ENCODE measurements at places on chromosomes 16 and 17.

GRCh38 chr16:65002265-65002664 is 119.6 kb downstream of the CDH11 start:
- DNase-seq: no peak

DNA sequence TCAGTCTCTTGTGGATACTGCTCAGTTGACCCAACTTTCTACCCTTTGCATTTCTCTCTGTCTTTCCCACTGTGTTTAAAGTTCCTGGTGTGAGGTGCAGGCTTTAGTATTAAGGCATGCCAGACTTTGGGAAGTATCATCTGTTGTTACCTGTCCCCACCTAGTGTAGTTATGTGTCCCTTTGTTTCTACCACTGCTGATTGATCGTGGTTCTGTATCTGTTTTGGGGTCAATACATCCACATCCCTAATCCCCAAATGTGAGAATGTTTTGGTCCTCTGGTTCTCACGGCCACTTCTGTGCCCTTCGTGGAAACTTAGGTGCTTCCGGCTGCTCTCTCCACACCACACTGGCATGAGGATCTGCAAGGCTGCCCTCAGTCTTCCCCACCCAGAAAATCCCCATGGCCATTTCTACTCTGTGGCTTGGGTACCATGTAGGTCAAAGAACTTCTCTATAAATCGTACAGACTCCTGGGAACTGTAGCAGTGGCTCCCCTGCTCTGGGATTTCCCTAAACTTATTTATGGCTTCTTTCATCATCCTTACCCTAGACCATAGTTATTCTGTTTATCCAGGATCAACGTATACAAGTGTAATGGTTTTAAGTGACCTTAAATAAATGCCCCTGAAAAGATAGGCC is 443.2 kb downstream of the XYLT1 start:
- DNase-seq: no peak

GRCh38 chr16:87921236-87921773 is 15.0 kb downstream of the CA5A start:
- no peak for DNase-seq

DNA sequence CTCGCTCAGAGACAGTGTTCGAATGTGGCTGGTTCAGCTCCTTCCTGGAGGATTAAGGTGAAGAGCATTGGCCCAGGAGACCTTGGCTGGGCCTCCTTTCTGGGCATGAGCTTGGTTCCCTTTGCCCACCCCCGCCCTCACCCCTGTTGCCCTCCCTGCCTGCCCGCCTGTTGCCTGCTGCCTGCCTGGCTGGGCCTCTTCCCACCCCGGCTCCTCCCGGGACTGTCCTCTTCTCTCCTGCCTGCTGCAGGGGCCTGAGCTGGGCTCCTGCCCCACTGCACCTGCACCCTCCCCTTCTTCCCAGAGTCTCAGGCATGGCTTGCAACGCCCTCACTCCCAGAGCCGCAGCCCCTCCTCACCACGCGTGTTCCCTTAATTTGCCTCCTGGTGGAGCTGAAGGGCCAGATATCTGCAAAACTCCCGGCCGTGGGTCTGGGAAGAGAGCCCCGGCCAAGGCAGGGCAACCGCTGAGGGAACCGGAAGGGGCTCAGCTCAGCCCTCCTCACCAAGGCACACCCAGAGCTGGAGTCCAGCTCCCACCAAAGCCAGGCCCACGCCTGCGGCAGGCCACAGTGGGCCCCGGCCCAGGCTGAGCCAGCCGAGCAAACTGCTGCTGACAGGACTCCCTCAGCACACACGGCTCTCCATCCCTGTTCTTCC is 31.2 kb downstream of the MNT start:
- DNase-seq: peak; percentile 40

DNA sequence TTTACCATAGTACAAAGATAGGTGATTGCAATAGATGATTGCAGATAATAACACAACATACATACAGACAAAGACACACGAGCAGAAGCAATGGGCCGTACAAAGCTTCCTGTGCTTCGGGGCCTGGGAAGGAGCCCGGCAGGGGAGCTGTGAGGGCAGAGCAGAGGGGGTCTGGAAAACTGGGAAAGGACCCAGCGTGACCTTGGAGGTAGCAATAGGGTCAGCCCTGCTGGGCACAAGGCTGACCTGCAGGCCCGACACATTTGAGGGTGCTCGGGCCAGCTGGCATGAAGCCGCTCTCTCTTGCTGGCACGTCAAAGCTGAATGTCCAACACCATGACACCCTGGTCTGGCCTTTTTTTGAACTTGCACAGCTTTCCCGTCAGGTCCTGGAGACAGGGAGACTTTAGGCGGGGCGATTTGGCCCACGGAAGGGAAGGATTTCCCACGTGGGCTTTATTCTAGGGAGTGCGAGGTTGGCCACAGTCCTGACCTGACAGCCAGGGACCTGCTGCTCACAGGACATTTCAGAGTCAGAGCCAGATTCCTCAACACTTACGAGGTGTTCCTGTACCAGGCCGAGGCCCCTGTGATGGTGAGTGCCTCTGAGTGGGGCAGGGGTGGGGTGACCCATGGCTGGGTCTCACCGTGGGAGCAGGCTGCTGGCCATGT is 83.2 kb downstream of the NTN1 start:
- no peak for DNase-seq

Measured in HAP-1 (cell line).